ENCODE measurements at places on chromosomes 11 and 22.

- no peak for DNase-seq
Measured at GRCh38 chr11:9853929-9854552, 190.2 kb downstream of the SWAP70 start.

- no peak for DNase-seq
Measured at GRCh38 chr11:131692151-131692550, 321.7 kb downstream of the NTM start.

DNA sequence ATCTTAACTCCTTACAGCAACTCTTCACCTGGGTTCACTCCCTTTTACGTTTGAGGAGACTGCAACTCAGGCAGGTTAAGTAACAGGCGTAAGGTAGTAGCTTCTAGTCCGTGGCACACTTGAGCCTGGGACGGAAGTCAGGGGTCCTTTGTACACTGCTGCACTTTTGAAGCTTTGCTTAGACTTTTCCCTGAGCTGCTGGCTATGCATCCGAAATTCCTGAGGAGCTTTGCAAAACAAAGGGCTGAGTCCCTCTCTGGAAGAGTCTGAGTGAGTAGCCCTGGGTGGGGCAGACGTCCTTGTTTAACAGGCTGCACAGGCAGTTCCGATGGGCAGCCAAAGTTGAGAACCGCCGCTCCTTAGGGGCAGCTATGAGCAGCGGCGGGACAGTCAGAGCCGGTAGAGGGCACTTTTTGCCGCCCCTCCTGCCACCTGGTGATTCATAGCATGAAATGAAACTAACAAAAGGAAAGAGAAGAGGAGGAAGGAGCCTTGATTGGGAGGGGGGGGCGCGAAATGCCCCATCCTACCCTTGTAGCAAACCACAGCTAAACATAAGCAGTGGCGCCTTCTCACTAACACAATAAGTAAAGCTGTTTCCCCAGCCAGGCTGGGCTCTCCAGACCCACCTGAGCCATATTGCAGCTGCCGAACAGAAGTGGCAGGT is 1.4 kb downstream of the TMEM109 start:
- DNase-seq = peak; percentile 79

GRCh38 chr11:24264868-24265267 is 232.0 kb upstream of the LUZP2 start:
- no peak for DNase-seq

- DNase-seq = no peak
Measured at GRCh38 chr22:22362311-22362710, 117.7 kb downstream of the VPREB1 start.

GRCh38 chr11:88680806-88681205 is 343.3 kb upstream of the CTSC start:
- no peak for DNase-seq

Measured in transverse colon (tissue), 4 donors.